ENCODE measurements at places on chromosomes 7 and 10. TPM values are rescaled to one million over a fixed set of nuclear protein-coding genes. Genes with fewer than 3 reads are reported as not detected.

GRCh38 chr7:11434366-11434765, 397.6 kb downstream of the THSD7A start:
- no peaks in the 10 kb centered on the region for H3K36me3 ChIP-seq
- no peak overlapping the region for H3K27ac ChIP-seq
- no peaks in the 10 kb centered on the region for H3K27me3 ChIP-seq
- H3K4me1 ChIP-seq, result no peaks in the 10 kb centered on the region
- no peak for DNase-seq

GRCh38 chr7:125602441-125602840, 672.8 kb upstream of the POT1 start:
- H3K27ac ChIP-seq, result no peak overlapping the region
- no peak overlapping the region for H3K4me3 ChIP-seq
- no peaks in the 10 kb centered on the region for H3K4me1 ChIP-seq
- DNase-seq, result no peak

DNA sequence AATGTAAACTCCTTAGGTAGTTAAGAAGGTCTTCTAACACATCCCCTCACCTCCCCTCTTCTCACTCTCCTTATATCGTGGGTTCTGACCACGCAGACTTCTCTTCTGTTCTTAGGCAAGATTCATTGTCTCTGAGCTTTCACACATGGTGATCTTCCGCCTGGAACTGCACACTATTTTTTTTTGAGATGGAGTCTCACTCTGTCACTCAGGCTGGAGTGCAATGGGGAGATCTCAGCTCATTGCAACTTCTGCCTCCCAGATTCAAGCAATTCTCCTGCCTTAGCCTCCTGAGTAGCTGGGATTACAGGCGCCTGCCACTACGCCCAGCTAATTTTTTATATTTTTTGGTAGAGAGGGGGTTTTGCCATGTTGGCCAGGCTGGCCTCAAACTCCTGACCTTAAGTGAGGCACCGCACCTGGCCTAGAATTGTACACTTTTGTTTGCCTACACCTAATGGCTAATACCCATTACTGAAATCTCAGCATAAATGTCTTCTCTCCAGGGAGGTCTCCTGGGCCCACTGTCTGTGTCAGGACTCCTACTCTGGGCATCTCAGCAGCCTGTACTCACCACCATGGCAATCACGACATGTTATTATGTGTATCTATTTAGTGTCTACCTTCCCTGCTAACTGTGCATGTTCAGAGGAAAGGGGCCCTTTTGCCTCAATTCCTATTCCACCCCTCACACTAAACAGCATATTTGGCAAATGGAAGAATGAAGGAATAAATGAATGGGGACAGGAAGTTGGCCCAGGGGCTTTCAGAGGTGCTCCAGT, 646.3 kb upstream of the DPP6 start:
- no peak overlapping the region for H3K27ac ChIP-seq
- no peak for DNase-seq
- no peak overlapping the region for H3K4me3 ChIP-seq
- H3K27me3 ChIP-seq, result no peaks in the 10 kb centered on the region
- no peaks in the 10 kb centered on the region for H3K36me3 ChIP-seq
- H3K4me1 ChIP-seq, result no peaks in the 10 kb centered on the region

Gene SLC29A3
- 2.5 TPM for total RNA-seq

Gene SFMBT2
- total RNA-seq, result 15.4 TPM

Gene FAS
- 62.2 TPM for total RNA-seq

Gene SSC4D
- total RNA-seq, result 0.87 TPM

Gene ANK3
- 18.5 TPM for total RNA-seq
